ENCODE measurements at places on chromosomes 7 and 10.

DNA sequence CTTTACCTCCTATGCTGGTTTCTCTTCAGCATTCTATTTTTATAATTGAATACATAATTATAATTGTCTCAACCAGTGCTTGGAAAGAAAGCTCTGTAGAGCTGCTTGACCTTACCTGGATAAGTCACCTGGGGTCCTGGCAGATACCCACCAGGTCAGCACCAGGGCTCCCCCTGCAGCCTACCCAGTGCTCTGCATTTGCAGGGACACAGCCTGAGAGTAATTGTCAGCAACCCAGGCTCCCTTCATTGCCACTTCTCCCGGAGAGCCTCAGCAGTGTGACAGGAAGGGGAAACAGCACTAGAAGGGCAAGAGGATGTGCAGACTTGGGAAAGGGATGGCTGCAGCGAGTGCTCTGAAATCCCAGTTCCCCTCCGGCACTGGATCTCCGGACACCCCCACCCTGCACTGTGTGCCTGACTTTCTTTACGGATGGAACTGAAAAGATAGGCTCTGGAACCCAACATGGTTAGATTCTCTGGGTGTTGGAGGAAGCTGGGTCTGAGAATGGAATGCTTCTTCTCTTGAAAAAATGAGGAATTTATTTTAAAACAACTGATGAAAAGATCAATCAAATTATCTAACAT, 11.4 kb upstream of the PAX4 start:
- DNase-seq: peak; percentile 69

DNA sequence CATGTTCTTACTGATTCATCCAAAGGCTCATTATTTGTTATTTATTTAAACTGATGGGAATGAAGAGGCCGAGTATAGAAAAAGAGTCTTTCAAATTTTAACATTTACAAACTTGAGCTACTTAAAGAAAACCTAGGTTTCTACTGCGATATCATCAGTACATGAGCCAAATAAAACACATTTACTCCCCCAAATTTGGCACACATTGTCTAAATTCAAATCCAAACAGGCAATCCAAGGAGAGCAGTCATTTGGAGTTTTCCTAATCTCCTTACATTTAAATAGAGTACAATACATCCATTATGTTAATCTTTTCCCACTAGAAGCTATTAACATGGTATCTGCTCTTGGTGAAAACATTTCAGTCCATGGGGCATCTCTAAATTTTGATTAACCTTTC, 2.2 kb downstream of the NMT2 start:
- DNase-seq: no peak

DNA sequence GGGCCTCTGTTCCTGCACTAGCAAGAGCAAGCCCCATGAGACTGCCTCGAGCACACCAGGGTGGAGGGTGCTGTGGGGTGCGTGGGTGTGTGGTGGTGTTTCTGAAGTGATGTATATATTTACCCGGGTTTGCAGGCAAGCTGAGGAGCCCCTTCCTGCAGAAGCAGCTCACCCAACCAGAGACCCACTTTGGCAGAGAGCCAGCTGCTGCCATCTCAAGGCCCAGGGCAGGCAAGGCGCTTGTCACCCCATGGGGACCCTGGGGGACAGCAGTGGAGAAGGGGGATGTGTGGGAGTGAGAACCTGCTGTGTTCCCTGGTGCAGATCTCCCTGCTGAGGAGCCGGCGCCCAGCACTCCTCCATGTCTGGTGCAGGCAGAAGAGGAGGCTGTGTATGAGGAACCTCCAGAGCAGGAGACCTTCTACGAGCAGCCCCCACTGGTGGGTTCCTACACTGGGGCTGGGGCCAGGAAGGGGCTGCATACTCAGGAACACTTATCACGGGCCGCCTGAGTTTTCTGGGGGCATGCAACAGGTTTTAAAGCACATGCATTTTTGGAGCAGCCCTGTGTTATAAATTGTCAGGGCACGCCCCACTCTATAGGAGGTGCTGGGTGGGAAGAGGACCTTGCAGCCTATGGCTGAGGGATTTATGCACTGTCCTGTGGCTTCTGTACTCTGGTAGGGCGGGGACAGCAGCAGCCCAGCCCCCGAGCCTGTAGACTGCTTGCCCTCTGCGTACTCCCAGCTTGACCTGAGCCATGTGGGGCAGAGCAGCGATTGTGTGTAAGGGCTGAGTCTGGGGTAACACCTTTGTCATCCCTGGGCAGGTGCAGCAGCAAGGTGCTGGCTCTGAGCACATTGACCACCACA, 5.9 kb downstream of the PGAM2 start:
- peak; percentile 59 for DNase-seq

DNA sequence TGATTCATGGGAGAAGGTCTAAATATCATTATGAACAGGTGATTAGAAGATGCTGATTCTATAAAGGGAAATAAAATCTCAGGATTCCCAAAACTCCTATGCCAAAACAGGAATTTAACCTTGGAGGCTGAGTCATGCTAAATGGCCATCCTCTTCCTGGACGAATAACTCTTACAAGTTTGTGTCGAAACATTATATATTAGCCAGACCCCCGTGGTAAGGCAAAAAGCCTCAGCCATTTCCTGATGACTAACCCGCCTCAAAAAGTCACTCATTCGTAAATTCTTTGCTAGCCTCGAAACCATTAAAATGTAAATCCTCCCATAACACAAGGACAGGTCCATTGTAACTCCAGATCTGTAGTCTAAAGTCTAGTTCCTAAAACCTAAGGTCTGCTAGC, 32.0 kb downstream of the CUL2 start:
- DNase-seq: no peak

DNA sequence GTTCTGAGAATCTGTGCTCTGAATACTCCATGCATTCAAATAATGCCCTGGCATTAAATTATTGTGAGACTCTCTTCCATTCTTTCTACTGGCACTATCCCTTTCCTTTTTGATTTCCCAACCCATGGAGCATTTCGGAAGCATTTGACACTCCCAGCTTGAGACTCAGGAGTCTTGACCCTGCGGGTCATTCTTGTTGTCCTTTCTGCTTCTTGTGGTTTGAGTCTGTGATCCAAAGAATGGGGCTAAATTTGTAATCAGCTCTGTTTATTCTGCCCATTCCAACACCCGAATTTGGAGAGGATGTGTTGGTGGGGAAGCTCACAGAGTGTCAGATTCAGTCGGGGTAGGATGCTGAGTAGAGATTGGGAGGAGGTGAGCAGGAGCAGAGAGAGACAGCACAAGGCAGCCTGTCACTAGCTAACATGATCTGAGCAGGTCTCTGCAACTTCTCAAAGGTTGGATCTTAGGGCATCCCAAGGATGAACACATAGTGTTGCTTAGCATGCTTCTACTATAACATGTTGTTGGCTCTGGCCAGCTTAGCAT, 80.4 kb upstream of the BMPER start:
- no peak for DNase-seq

GRCh38 chr10:89203237-89203636, 3.9 kb downstream of the CH25H start:
- DNase-seq: no peak

DNA sequence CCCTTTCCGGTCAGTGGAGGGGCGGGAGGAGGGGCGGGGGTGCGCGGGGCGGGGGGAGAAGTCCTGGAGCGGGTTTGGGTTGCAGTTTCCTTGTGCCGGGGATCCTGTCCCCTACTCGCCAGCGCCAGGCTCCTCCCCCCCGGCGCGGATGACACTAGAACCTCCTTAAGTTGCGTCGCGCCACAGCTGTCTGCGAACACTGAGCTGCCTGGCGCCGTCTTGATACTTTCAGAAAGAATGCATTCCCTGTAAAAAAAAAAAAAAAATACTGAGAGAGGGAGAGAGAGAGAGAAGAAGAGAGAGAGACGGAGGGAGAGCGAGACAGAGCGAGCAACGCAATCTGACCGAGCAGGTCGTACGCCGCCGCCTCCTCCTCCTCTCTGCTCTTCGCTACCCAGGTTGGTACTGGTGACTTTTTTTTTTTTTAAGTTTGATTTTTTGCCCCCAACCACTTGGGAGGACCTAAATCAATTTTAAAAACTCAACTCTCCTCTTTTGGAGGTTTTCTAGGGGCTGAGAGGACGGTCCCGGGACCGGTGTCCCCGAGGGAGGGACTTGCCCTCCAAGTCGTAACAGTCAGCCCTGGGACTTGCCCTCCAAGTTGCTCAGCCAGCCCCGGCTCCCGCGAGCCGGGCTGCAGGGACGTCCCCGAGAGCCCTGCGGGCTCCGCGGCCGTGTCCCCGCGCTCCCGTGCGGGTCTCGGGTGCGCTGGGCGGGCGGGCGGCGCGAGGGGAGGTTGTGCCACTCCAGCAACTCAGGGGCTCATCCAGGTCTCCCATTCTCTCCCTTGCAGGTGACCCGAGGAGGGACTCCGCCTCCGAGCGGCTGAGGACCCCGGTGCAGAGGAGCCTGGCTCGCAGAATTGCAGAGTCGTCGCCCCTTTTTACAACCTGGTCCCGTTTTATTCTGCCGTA, at the start of gene GATA3:
GATA3 (plus strand) TSS at position 195 of the 914 bp plus-strand sequence. CDS start 968 bp downstream, outside the sequence.
- DNase-seq: no peak

GRCh38 chr10:13839430-13839990, 252.7 kb downstream of the PRPF18 start:
- no peak for DNase-seq

Measured in NAMALWA (cell line).